ENCODE measurements at places on chromosomes 11 and 22.

DNA sequence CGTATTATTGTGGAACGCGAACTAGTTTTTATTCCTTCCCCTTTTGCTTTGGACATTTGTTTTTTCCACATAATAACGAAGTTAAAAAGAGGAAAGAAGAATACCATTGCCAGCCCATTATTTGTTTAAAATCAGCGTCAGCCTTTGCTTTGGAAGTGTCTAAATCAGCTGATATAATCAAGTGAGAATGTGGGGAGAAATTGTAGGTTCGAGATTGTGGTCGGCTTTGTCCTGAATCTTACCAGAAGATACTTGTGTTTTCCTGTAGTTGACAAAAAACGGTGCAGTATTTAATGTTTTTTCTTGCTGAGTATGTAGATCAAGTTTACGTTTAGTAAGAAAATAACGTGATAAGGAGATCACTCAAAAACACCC, 935 bp downstream of the ZNF143 start:
- DNase-seq: no peak

DNA sequence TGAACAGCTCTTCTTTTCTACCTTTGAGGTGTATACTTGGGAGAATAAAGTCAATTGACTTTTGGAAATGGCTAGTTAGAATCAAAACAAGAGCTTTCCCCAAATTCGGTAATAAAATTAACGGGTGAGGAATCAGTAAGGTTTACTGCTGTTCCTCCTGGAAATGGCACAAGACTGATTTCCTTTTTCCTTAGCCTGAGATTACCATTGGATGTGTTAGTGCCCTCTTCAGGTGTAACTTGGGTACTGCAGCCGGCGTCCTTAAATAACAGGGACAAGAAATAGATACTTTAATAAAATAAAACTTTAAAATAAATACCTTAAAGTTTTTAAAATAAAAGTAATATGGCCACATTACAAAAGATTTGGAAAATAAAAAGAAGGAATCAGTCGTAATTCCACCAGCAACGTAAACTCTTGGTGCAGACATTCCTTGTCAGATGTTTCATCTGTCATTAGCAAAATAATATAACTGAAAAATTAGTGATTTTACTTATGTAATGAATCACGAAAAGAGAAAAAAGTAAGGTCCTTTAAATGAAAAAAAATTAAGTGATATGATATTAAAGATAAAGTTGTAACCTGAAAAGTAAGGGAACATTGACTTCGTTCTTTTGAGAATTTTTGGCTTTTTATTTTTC, 29.7 kb downstream of the ZFTA start:
- DNase-seq: peak; percentile 29

- peak; percentile 33 for DNase-seq
Observed at GRCh38 chr11:44632466-44633123, 67.1 kb downstream of the CD82 start.

DNA sequence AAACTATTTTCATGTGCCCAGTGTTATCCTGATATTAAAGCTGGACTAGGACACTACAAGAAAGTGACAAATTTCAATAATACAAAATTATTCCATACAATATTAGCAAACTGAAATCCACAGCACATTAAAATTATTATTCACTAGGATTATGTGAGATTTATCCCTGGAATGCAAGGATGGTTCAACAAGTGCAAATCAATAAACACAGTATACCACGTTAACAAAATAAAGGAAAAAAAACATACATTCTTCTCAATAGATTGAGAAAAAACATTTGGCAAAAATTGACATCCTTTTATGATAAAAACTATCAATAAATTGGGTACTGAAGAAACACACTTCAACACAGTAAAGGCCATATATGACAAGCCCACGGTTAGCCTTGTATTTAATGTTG, 1758.2 kb upstream of the RAG2 start:
- DNase-seq: no peak

- no peak for DNase-seq
Observed at GRCh38 chr11:106021181-106021966, 666 bp downstream of the MSANTD4 start.

- DNase-seq: no peak
Observed at GRCh38 chr22:21010426-21011113, 4.4 kb upstream of the P2RX6 start.

DNA sequence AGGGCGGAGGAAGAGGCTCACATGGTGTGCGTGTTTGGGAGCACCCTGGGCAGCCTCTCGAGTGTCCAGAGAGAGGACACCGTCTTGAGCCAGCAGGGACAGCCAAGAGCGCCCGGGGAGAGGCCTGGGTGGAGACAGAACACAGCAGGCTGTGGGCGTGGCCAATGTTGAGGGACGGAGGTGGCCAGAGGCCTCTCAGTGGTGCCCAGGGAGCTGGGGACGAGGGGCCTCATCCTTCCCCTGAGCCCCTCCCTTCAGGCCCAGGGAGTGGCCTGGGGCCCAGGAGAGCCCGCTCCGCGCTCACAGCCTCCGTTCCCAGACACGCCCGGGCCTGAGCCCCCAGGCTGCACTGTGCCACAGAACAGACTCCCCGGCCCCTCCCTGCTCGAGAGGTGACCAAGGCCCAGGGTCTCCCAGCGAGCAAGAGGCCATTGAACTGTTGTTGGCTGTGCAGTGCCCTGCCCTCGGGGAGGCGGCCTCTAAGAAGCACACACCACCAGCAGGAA, 48.4 kb downstream of the CDKN1C start:
- DNase-seq: no peak

DNA sequence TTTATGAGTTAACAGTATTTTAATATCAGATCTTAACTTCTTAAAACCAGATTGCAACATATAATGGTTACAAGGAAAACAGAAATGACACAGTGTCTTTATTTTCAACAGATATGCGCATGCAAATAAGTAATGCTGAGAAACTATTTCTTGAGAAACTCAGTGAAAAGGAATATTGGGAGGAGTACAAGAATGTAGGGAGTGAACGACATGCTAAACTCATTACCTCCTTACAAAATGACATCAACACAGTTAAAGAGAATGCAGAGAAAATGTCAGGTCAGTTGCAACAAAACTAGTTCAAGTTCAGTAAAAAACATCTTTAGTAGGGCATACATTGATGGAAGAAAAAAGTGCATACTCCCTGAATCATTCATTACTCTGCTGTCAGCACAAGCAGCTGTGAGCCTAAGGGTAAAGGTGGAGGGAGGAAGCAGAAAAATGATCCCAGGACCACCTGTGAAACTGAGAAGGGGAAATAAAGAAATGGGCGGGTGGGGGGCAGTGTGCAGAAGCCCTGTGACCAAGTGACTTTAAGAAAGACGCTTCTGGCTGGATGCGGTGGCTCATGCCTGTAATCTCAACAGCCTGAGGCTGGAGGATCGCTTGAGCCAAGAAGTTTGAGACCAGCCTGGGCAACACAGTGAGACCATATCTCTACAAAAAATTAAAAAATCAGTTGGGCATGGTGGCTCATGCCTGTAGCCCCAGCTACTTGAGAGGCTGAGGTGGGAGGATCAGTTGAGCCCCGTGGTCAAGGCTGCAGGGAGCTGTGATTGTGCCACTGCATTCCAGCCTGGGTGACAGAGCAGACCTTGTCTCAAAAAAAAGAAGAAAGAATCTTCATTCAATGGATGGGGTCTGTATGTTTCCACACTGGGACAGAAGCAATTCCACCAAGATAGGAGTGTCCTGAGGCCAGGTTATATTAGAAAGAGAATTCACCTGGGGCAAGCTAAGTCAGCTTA, 31.2 kb downstream of the CCDC83 start:
- DNase-seq: no peak

DNA sequence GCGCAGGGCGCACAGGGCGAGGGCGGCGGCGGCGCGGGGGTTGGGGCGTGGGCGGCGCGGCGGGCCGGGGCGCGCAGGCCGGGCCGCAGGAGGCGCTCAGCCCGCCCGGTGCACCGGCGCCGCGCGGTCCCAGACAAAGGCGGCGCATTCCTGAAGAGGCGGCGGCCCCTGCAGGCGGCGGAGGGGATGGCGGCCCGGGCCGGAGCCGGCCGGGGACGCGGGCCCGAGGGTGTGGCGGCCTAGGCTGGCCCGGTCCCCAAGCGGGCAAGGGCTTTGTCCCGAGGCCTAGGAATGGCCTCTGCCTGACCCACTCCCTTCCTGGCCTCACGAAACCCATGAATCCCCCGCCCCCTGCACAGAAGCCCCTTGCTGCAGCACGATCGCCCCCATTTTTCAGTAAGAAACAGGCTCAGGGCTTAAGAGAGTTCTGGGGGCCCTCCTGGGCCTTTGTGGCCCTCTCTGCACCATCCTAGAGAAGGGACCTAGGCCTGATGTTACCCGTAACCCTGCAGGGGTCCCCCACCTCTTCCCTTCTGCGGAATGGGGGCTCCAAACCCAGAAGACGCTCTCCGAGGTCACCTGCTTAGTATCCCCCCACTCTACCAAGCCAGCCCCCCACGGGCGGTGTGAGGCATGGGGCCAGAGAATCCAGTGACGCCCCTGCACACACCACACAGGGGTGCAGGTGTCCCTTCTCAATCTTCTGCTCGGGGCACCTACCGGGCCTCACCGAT, at the start of gene RTN4R:
RTN4R (minus strand) TSS at position 40 of the 734 bp plus-strand sequence. CDS start 226 bp downstream, outside the sequence.
- peak; percentile 42 for DNase-seq

- DNase-seq: no peak
Observed at GRCh38 chr11:97259434-97259833, 869.6 kb downstream of the JRKL start.

GRCh38 chr11:124481365-124482323, 36.1 kb upstream of the OR8B8 start:
- no peak for DNase-seq

Data from stimulated activated CD4-positive, alpha-beta T cell treated with anti-CD3 and anti-CD28 coated beads, Interleukin-15, amount 100 ng/mL, for 48 hours (primary cell).